ENCODE measurements at places on chromosomes 13 and 19. TPM values are rescaled to one million over a fixed set of nuclear protein-coding genes. Genes with fewer than 3 reads are reported as not detected.

Gene POGLUT2
- total RNA-seq: not detected

- no peak overlapping the region for H3K4me3 ChIP-seq
- no peak for DNase-seq
- no peak overlapping the region for H3K27ac ChIP-seq
- H3K27me3 ChIP-seq: no peaks in the 10 kb centered on the region
- H3K36me3 ChIP-seq: no peaks in the 10 kb centered on the region
Observed at GRCh38 chr19:16942583-16942982, 53.8 kb downstream of the F2RL3 start.

DNA sequence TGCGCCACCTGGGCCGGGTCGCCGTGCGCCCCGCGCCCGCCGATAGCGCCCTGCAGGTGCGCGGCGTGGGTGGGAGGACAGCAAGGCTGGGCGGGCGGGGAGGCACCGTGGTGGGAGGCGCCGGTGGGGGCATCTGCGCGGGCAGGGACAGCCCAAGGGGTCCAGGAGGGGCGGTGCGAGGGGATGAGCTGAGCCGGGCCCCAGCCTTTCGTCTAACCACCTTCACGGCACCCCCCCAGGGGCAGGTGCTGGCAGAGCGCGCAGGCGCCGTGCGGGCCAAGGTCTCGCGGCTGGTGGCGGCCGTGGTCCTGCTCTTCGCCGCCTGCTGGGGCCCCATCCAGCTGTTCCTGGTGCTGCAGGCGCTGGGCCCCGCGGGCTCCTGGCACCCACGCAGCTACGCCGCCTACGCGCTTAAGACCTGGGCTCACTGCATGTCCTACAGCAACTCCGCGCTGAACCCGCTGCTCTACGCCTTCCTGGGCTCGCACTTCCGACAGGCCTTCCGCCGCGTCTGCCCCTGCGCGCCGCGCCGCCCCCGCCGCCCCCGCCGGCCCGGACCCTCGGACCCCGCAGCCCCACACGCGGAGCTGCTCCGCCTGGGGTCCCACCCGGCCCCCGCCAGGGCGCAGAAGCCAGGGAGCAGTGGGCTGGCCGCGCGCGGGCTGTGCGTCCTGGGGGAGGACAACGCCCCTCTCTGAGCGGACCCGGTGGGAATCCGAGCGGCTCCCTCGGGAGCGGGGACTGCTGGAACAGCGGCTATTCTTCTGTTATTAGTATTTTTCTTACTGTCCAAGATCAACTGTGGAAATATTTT, 3.1 kb downstream of the KISS1R start:
- DNase-seq: no peak
- no peaks in the 10 kb centered on the region for H3K36me3 ChIP-seq
- H3K4me3 ChIP-seq: no peak overlapping the region
- H3K27me3 ChIP-seq: no peaks in the 10 kb centered on the region
- H3K27ac ChIP-seq: no peak overlapping the region

Gene FCAR
- not detected for total RNA-seq

DNA sequence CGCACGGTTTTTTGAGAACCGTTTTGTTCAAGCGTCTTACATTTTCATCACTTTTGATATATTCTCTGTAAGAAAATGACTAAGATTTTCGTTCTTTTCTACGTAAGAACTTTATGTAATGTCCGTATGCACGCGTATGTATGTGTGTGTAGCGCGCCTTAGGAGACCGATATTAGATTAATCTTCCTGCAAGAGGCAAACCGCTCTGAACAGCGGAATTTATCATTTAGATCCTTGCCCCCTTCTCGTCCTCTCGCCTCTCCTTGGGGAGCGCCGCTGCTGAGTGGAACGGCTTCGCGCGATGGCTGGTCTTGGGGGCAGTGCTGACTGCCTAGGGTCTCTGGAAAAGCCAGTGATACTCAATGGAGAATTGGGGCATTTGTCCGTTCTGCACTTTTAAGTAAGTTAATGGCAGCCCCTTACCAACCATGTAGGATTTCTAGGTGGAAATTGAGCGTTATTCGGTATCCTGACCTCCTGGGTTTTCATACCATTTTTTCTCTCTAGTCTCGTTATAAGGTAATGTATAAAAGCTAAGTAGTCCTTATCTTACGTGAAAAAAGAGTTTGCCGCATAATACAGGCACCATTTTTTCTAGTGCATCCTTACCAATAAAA, 4.7 kb downstream of the MAB21L1 start:
- peak; percentile 21 for DNase-seq
- no peaks in the 10 kb centered on the region for H3K27me3 ChIP-seq
- no peaks in the 10 kb centered on the region for H3K36me3 ChIP-seq
- H3K4me3 ChIP-seq: no peak overlapping the region
- no peak overlapping the region for H3K27ac ChIP-seq

Gene CCL25
- total RNA-seq: not detected

GRCh38 chr19:38317104-38317612, 1.4 kb upstream of the YIF1B start:
- no peaks in the 10 kb centered on the region for H3K36me3 ChIP-seq
- DNase-seq: no peak
- H3K4me1 ChIP-seq: peaks cover 20% of the 10 kb centered on the region

DNA sequence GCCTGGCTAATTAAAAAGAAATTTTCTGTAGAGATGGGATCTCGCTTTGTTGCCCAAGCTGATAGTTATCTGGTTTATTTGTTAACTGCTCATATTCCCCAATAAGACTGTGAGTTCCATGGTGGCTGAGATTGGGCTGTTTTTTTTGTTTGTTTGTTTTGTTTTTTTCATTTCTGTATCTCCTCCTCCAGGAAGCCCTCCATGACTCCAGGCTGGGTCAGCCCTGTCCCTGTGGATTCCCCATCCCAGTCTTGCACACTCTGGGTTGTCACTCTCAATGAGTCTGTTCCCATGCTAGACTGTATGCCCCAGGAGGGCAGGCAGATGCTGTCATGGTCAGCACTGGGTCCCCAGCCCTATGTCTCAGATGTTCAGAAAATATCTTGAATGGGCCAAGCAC, 2.9 kb downstream of the EML2 start:
- H3K4me3 ChIP-seq: no peak overlapping the region
- H3K36me3 ChIP-seq: no peaks in the 10 kb centered on the region
- H3K27ac ChIP-seq: no peak overlapping the region
- DNase-seq: no peak

GRCh38 chr19:45638930-45639729, at the start of gene EML2:
Gene EML2 (minus strand): TSS chr19:45639397. CDS start chr19:45639376, 21 bp downstream.
- H3K36me3 ChIP-seq: no peaks in the 10 kb centered on the region
- H3K4me3 ChIP-seq: peak within 1 kb of the TSS; percentile 84
- peak; percentile 87 for DNase-seq
- H3K27me3 ChIP-seq: no peaks in the 10 kb centered on the region
- H3K4me1 ChIP-seq: peaks cover 42% of the 10 kb centered on the region

Gene PTH2
- total RNA-seq: not detected

GRCh38 chr13:113927661-113928581, 46.0 kb downstream of the C13orf46 start:
- no peak for DNase-seq
- no peak overlapping the region for H3K4me3 ChIP-seq
- H3K36me3 ChIP-seq: no peaks in the 10 kb centered on the region
- H3K4me1 ChIP-seq: no peaks in the 10 kb centered on the region

DNA sequence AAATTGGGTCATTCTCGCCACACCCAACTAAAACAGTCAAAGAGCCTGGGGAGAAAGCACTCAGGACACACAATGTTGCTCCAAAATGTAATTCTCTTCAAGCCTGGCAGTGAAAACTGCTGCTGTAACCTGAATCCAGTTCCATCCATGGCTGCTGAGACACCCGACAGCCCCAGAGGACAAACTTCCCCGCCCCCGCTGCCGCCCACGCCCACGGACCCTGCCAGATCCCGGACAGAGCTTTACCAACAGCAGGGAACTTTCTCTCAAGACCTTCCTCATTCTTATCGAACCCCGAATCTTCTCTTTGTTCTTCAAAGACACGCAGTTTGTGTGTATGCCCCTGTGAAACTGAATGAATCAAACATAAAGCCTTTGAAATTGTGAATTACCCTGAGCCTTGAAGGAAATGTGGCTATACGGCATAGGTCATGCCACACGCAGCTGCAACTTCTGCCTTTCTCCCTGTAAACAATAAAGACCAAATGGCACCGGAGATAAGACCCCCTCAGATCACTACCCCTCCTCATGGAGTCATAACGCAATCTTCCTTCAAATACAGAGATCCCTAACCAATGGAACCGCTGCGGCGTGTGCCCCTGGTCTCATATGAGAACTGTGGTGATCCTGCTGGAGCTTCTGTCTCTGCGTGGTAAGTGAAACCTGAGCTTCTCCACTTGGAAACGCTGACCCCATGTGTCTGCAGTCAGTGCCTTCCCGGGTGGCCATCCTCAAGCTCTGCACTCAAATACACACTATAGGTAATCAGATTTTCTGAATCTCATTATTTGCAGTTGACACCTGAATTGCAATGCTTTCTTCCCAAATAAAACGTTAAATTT, 4.8 kb upstream of the LAMP1 start:
- DNase-seq: no peak
- peaks cover 27% of the 10 kb centered on the region for H3K4me1 ChIP-seq
- no peaks in the 10 kb centered on the region for H3K36me3 ChIP-seq
- no peak overlapping the region for H3K27ac ChIP-seq
- no peaks in the 10 kb centered on the region for H3K27me3 ChIP-seq

- no peak overlapping the region for H3K27ac ChIP-seq
- H3K4me1 ChIP-seq: no peaks in the 10 kb centered on the region
- no peaks in the 10 kb centered on the region for H3K27me3 ChIP-seq
Observed at GRCh38 chr13:98083507-98083906, 59.4 kb upstream of the FARP1 start.

DNA sequence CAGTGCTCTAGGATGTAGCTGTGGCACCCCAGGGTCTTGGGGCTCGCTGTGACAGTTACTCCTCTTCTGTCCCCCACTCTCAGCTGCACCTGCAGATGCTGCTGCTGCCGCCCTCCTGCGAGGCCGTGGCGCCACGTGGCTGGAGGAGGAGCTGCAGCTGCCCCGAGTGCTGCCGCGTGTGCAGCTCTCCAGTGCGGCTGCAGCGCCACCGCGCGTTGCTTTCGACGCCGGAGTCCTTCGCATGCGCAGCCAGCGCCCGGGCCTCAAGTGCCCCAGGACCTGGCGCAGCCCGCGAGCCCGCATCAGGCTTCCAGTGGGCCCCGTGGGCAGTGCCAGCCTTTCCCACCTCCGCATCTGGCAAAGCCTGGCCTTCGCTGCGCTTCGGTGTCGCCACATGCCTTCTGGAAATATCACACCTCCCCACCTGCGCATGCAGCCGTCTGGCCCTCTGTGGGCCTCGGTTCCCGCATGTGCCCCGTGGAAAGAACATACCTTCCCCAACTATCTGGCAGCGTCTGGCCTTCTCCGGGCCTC, 692 bp upstream of the ZNF580 start:
- H3K27me3 ChIP-seq: no peaks in the 10 kb centered on the region
- peak overlapping the region; percentile 95 for H3K4me3 ChIP-seq
- peak overlapping the region; percentile 96 for H3K27ac ChIP-seq
- DNase-seq: peak; percentile 82

DNA sequence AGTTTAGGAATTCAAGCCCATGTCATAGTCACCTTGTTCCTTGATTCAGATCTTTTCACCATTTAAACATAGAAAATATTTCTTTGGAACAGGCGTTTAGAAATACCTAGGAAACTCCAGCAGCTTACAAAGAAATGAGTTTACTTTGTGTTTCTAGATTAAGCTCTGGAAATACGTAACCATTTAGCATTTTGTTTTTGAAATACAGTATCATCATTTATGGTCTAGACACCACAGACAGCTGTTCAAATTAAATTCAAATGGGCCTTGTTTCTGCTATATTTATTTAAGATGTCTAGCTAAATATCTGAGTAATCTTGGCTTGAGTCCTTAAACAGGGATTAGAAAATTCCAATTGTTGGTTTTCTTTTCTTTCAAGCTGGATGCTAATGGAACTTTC, 228.5 kb downstream of the NDFIP2 start:
- DNase-seq: no peak
- no peak overlapping the region for H3K27ac ChIP-seq
- no peak overlapping the region for H3K4me3 ChIP-seq
- H3K36me3 ChIP-seq: no peaks in the 10 kb centered on the region
- no peaks in the 10 kb centered on the region for H3K4me1 ChIP-seq

DNA sequence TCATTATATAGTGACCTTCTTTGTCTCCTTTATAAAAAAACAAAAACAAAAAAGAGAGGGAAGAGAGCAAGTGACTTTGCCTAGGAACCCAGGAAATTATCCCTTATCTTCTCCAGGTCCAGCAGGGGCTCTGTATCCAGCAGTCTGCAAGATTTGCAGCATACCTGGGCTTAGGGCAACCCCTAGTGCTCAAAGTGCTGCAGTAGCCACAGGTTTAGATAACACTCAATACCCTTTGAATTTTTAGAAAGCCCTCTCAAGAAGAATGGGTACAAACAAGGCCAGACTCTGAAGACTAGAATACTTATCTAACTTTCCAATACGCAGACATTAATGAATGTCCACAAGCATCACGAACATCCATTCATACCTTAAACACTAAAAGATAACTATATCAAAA, 43.2 kb downstream of the CCNA1 start:
- H3K27ac ChIP-seq: no peak overlapping the region
- no peaks in the 10 kb centered on the region for H3K36me3 ChIP-seq
- H3K4me3 ChIP-seq: no peak overlapping the region
- H3K27me3 ChIP-seq: no peaks in the 10 kb centered on the region

GRCh38 chr13:51444922-51445321, 7.9 kb downstream of the INTS6 start:
- H3K36me3 ChIP-seq: peaks cover 33% of the 10 kb centered on the region
- no peak for DNase-seq
- H3K27me3 ChIP-seq: no peaks in the 10 kb centered on the region
- H3K27ac ChIP-seq: no peak overlapping the region

DNA sequence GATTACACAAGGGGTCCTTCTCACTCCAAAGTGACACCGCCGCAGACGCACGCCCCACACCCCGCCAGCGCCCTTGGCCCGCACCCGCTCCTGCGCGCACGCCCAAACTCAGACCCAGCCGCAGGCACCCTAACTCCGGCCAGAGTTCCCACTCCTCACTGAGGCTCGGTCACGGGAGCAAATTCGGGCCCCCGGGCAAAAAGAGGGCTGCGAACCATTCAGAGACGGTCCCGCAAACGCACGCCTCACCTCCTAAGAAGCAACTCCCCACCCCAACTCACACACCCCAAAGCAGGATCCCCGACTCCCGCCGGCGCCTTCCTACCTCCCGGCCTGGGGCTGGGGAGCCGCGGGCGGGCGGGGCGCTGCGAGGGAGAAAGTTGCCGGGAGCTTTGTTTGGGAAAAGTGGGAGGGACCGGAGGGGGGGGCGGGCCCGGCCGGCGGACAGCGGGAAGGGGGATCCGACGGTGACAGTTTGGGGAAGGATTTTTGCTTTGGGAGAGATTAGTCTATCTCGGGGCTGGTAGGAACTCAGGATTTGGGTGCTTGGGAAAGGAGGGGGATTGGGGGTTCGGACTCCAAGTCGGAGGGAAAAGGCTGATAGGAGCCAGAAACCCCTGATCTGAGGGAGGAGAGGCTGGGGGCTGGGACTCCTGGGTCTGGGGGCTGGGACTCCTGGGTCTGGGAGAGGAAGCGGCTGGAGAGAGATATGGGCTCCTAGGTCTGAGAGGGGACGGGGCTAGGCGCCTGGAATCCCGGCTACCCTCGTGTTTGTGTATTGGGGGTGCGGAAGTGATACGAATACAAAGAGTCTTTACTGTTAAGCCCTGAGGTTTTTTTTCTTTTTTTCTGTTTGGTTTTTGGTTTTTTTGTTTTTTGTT, at the start of gene TEAD2:
TSS of gene TEAD2 (minus strand) at position 369 of the 881 bp plus-strand sequence. CDS start 2,341 bp downstream, outside the sequence.
- peaks cover 34% of the 10 kb centered on the region for H3K4me1 ChIP-seq
- H3K27ac ChIP-seq: no peak within 1 kb of the TSS
- no peaks in the 10 kb centered on the region for H3K27me3 ChIP-seq
- peak within 1 kb of the TSS; percentile 44 for H3K4me3 ChIP-seq
- H3K36me3 ChIP-seq: no peaks in the 10 kb centered on the region

All from Karpas-422 (cell line).